Renal cortical epithelial cell (primary cell): ENCODE measurements at places on chromosomes 7 and 10.
A peak's percentile ranks its signal among the peaks of the same experiment; 100 is the strongest.

DNA sequence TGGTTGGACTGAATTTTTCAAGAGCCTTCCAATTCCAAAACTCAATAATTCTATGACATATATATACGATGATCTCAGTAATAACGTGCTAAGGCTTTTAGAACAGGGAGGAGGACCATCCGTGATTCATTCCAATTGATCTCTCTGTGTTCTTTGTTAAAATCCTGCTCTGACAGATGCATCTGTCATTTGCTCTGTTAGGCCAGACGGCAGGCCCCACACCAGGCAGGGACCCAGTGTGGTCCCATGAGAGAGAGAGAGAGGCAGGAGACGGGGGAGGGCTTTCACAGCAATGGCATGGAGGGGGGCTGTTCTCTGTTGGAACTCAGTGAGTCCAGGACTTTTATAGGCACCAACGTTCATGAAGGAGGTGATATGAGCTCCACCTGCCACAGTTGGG is 160.0 kb upstream of the INSYN2A start:
- DNase-seq: no peak

GRCh38 chr7:68840991-68841390 is 757.3 kb upstream of the AUTS2 start:
- DNase-seq: no peak

GRCh38 chr7:101536668-101537067 is 92.4 kb downstream of the MYL10 start:
- no peak for DNase-seq

DNA sequence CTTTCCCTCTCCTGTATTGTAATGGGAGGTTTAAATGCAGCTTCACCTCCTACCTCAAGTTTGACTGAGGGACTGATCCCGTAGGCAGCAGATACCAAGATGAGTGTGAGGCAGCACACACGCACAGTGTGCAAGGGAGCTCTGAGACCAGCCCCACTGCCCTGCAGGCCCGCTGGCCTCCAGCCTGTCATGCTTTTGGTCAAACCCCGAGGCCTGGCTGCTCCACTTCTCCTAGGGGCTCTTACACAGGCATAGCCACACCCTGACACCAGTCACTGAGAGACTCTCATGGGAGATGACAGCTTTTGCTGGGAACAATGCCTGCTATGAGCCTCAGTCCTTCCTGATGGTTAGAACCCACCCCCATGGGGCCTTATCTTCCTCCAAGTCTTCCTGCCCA is 27.6 kb downstream of the DRGX start:
- no peak for DNase-seq

DNA sequence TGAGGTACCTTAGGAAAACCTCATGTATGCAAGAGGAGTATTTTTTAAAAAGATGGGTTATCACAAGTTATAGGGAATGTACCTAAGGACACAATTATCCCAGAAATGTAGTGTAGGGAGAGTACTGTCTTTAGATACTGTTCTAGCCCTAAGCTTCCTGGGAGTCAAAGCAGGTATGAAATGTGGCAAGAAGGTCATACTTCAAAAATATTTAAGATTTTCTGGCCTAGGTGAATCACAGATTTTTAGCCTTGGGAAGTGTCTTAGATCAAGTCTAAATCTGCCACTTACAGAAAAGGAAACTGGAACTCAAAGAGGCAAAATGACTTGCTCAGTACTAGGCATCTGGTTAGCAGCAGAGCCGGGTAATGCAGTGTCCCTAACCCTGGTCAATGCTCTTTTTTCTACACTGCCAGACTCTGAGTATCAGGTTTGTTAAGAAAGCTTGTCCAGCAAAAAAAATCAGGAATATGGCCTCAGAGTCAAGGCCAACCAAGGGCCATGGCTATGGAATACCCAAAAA is 13.9 kb downstream of the PIK3AP1 start:
- no peak for DNase-seq

GRCh38 chr7:112097524-112097923 is 108.7 kb downstream of the DOCK4 start:
- no peak for DNase-seq

- DNase-seq: no peak
Measured at GRCh38 chr7:2024567-2024918, 208.2 kb downstream of the MAD1L1 start.

DNA sequence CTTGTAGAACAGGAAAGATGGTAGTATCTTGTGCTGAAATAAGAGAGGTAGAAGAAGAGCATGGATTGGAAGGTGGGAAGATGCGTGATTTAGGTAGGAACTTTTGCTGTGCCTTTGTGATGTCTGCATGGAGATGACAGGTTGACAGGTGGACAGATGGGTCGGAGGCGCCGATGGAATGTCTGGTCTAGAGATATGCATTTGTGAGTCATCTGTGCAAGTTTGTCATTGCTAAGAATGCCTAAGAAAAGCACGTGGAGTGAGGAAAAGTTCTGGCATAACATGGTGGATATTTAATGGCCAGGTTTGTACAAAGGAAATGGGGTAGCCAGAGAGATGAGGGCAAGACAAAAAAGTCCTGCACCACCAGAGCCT is 76.0 kb upstream of the ARMC3 start:
- no peak for DNase-seq

DNA sequence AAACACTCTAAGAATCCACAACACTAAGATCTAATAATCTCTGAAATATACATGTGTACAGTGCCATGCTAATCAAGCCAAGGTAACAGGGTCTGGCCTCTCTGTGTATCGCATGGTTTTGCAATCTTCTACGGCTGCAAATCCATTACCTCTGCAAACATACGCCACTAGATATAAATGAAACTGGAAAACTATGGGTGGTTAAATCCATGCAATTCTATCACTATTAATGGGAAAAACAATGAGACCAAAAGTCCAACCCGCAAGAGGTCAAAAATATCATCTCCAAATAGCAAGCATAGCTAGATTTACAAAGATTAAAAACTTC is 23.0 kb downstream of the SGCE start:
- no peak for DNase-seq

DNA sequence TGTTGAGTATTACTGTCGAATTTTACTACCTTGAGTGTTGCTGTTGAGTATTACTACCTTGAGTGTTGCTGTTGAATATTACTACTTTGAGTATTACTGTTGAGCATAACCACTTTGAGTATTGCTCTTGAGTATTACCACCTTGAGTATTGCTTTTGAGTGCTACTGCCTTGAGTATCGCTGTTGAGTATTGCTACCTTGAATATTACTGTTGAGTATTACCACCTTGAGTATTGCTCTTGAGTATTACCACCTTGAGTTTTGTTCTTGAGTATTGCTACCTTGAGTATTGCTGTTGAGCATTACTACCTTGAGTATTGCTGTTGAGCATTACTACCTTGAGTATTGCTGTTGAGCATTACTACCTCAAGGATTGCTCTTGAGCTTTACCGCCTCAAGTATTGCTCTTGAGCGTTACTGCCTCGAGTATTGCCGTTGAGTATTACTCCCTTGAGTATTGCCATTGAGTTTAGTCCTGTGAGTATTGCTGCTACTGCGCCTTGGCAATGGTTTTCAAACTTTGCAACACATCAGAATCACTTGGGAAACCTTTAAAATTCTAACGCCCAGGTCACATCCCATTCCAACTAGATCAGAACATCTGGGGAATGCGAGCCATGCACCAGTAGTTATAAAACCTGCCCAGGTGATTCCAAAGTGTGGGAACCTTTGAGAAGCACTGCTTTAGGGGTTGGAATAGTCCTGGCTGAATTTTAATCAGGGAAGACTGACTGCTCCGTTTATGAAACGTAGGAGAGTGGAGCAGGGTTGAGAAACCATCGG is 61.7 kb downstream of the TCF7L2 start:
- no peak for DNase-seq

- no peak for DNase-seq
Measured at GRCh38 chr7:139567647-139568345, 44.3 kb downstream of the CLEC2L start.

DNA sequence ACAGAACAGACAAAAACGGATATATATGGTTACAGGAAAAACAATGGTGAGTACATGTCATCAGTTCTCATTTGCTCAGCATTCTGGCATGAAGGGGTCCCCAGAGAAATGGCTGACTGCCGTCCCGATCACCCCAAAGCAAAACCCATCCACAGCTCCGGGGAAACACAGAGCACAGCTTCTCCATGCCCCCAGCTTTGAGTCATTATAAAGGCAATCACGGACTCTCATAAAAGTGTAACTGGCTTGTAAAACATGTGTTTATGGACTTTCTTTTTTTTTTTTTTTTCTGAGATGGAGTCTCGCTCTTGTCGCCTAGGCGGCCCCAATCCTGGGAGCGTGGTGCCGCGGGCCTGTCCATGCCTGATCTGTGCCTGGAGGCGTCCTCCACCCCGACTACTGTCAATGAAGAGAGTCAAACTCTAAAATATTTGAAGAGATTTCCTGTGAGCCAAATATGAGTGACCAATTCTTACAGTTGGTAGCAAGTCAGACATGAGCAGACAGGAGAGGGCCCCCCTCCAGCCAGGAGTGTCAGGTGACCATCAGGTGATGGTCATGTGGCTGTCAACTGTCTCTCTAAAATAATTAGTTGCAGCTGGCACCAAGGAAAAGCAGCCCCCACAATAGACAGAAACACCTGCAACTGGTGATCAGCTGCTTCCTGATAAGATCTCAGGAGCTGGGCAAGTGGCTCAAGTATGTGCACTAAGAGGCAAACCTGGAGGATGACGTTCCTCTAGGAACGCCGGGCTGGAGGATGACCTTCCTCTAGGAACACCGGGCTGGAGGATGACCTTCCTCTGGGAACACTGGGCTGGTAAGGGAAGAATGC is 21.7 kb upstream of the NOM1 start:
- DNase-seq: no peak

DNA sequence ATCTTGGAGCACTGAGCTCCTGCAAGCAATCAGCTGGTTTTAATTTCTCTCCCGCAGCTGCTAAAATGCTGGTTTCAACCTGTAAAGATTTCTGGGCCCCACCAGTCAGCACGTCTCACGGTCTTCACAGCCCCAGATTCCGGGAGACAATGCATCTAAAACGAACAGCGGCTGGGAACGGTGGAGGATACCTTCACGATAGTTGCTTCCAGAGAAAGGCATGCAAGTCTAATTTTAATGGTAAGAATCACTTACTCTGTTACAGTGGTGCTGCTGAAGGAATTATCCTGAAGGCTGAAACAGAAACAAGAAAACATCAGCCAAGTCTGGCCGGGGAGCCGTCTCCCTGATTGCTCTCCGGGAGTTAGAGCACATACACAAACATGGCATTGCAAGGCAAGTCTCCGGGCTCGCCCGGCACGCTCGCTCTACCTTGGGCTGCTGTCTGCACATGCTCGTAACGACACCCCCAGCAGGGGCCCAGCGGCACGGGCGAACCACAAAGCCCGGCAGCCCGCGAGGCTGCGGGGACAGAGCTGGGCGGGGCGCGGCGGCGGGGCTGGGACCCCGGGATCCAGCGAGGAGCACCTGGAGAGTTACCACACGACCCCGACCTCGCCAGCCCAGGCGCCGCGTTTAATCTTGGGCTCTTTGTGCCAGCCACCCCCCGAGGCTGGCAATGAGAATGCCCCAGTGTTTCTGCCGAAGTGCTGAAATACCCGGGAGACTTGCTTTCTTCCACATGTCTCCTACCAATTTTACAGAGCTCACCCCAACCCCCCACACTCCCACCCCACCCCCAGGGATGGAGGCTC is at the start of gene FAM13C:
TSS of gene FAM13C (minus strand) at position 406 of the 815 bp plus-strand sequence. CDS start at position 317, 89 bp downstream.
- DNase-seq: peak; percentile 46

GRCh38 chr7:154677454-154677853 is 325.5 kb downstream of the PAXIP1 start:
- no peak for DNase-seq
